ENCODE measurements at places on chromosomes 5 and 9.
A peak's percentile ranks its signal among the peaks of the same experiment; 100 is the strongest.

- DNase-seq: no peak
Observed at GRCh38 chr5:36619012-36619635, 12.7 kb downstream of the SLC1A3 start.

- DNase-seq: no peak
Observed at GRCh38 chr9:131112374-131113154, 12.8 kb upstream of the NUP214 start.

DNA sequence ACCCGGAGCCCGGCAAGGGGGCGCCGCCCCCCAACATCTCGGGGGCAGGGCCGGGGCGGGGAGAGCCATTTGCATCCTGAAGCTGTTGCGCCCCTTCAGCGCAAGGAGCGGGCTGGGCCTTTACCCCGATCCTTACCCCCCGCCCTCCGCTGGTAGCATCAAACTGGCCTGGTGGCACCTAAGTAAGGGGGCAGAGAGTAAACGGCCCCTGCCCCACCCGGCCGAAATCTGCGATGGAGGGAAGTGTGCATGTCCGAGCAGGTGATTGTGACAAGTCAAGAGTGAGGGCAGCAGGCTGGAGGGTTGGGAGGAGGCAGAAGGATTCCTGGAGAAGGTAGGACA lies 101.2 kb downstream of the ESM1 start:
- peak; percentile 10 for DNase-seq

GRCh38 chr5:623531-623930 lies 11.4 kb downstream of the CEP72 start:
- DNase-seq: no peak

DNA sequence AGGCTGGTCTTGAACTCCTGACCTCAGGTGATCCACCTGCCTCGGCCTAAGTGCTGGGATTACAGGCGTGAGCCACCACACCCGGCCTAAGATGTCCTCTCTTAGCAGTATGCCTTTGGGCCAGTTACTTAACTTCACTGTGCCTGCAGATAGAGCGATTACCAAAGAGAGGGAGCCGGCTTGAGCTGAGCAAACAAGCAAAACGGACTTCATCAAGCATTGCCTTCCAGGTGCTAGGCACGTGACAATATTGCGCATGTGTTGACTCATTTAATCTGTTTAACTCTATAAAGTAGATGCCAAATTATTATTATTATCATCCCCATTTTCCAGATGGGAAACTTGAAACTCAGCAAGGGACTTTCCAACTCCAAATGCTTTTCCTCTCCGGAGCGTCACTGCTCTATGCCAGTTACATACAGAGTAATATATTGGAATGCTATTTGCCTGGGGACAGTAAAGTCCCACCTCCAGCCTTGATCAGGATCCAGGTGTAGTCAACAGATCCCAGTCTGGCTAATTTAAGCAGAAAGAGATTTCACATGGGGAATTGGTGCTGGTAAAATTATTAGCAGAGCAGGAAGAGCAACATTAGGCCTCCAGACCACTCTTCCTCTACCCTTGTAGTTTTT lies 5.6 kb upstream of the C9orf152 start:
- DNase-seq: no peak

DNA sequence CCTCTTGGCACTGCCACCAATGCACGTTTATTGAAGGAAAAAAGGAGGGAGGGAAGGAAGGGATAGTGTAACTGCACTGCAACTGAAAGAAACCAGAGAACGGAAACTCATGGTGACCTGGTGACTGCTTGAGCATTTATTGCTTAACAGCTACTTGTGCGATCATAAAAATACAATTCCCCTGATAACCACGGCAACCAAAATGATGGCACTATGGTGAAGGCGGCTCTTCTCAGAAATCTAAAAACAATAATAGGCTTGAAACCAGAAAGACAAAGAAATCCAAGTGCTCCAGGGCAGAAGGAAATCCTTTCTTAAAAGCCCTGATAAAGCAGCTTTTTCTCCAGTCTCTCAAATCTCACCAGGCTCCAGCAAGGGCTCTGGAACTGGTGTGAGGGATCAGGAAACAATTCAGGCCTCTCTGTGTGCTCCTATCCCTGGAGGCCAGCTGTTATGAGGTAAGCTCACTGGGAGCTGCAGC lies 1.9 kb downstream of the FBXO10 start:
- DNase-seq: no peak
